ENCODE measurements at places on chromosomes 3 and 15.
A peak's percentile ranks its signal among the peaks of the same experiment; 100 is the strongest.

GRCh38 chr3:169497567-169498257, 165.8 kb downstream of the MECOM start:
- no peak for DNase-seq

- no peak for DNase-seq
Measured at GRCh38 chr15:63389902-63390670, 8.4 kb upstream of the CA12 start.

DNA sequence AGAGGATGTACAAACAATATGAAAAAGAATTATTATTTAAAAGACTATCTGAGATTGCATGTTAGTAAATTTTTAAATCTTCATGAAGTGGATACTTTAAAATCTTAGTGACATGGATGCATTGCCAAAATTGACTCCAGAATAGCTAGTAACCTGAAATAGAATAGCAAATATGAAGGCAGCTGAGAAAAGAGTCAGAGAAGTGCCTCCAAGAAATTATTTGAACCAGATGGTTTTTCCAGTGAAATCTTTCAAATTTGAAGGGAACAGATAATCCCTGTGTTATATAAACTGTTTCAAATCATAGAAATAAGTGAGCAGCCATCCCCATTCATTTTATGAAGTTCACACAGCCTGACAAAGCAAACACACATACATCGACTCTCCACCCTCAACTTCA, 29.6 kb downstream of the FSIP1 start:
- DNase-seq = no peak

- no peak for DNase-seq
Measured at GRCh38 chr3:28667646-28668621, 319.3 kb upstream of the AZI2 start.

DNA sequence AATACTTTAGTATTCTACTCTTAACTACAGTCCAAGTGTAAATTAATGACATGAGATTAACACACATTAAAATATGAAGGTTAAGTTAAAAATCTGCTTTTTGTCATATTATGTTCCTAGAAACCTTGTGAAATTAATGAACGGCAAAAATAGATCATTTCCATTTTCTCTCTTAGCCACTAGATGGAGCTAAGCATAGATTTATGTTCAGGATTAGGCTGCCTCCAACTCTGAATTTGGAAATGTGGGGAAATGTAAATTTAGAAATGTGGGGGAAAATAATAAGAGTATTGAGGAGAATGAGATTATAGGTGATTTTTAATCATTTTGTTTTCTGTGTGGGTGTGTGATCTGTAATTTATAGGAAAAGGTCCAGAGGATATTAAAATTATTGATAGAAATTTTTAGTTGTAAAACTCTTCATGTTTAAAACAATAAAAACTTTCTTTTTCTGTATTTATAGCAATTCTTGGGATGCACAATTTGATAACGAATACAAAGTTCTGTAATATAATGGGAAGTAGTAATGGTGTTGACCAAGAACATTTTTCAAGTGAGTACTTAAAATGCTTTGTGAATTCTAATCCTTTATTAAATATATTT, 59.2 kb downstream of the TMOD3 start:
- DNase-seq = no peak

- DNase-seq = peak; percentile 7
Measured at GRCh38 chr3:133540896-133541674, 32.4 kb upstream of the CDV3 start.

GRCh38 chr3:1499694-1500093, 406.9 kb downstream of the CNTN6 start:
- DNase-seq = no peak

GRCh38 chr3:123397050-123397590, 51.8 kb downstream of the ADCY5 start:
- DNase-seq = no peak

- no peak for DNase-seq
Measured at GRCh38 chr3:117600666-117601065, 891.1 kb downstream of the TUSC7 start.

DNA sequence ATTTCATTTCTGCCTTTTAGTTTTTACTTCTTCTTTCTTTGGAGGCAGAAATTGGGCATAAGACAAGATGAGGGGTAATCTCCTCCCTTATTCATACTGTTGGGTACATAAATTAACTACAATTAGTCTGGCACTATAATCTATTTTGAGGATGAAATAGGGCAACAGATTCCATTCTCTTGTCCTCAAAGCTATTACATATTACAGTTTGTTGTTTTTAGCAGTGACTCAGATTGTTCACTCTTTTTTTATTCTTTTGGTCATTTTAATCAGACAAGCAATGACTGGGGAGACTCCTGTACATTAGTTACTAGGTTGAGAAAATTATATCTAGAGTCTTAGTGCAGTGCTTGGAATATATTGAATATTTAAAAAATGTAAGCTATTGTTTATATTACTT, 556.0 kb downstream of the OTOL1 start:
- no peak for DNase-seq

DNA sequence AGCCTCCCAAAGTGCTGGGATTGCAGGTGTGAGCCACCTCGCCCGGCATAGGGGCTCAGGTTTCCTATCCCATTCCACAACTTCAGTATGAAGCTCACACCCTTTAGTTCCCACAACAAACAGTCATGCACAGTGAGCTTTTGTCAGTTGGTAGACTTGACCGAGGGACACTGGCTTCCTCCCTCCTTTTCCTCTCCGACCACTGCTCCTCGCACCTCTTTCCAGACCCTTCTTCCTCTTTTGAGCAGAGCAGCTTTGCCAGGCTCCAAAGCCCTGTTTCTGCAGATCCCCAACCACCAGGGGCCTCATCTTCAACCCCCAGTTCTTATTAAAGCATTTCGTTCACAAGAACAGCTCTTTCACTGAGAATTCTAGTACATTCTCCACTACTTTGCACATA, 12.7 kb upstream of the CILP start:
- DNase-seq = no peak

- DNase-seq = no peak
Measured at GRCh38 chr3:130850843-130851242, 43.0 kb upstream of the ATP2C1 start.
